ENCODE measurements at places on chromosomes 7 and 10.

DNA sequence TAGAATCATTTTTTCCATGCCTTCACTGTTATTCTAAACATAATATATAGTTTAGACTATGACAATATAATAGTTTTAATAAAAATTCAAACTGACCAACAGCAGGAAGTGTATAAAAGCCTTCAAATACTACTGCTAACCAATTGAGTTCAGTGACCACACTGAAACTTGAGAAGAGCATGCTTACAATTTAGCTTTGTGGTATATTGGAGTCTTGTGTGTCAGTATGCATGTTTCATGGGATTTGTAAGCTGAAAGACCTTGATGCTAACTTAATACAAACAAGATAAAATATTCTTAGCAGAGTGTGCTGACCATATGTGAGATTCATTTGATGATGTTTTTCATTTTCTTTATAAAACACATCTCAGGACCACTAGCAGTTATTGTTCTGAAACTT, 395.5 kb downstream of the SUGCT start:
- DNase-seq, result no peak

- DNase-seq, result peak; percentile 24
These were observed 452 bp upstream of the TMEM140 start for GRCh38 chr7:135147341-135147898.

DNA sequence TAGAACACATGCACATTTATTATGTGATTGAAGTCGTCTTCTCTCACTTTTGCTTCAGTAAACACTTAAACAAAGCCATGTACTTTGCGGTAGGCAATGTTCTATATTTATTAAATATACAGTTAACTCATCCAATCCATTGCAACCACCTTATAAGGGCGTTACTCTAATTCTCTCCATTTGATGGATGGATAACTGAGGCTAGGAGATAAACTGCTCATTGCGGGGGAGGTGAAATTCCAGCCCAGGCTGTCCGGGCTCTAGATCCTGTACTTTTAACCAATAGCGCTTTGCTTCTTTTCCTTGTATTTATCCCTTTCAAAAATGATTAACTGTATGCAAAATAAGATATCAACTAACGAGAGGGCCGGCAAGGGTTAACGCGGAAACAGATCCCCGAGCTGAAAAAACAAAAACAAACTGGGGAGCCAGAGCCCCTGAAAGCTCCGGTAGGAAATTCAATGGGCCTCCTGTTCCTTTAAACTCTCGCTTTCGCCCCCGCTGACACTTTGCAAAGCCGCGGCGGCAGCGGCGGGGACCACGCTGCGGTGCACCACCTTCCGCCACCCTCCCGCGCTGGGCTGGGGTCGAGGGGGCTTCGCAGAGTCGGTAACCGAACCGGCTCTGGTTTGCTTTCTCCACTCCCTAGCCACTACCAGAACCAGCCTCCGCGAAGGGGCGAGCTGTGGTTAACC, 1.0 kb upstream of the PLXDC2 start:
- no peak for DNase-seq

DNA sequence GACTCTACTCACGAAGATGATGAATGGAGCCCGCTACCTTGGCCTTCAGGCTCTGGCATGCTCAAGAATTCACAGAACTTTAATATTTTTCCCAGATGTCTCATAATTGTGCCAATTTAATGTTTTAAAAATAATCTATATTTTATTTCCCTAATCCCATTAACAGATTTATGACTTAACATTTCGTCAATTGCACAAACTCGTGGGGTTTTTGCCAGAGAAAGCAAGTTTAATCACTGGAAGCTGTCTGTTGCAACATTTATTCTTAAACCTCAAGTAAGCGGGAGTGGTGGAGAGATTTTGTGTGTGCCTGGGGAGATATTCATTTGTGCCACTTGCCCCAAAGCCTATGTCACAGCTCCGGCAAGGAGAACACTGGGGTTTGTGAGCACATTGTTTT, 117.9 kb downstream of the TEX36 start:
- DNase-seq, result no peak

DNA sequence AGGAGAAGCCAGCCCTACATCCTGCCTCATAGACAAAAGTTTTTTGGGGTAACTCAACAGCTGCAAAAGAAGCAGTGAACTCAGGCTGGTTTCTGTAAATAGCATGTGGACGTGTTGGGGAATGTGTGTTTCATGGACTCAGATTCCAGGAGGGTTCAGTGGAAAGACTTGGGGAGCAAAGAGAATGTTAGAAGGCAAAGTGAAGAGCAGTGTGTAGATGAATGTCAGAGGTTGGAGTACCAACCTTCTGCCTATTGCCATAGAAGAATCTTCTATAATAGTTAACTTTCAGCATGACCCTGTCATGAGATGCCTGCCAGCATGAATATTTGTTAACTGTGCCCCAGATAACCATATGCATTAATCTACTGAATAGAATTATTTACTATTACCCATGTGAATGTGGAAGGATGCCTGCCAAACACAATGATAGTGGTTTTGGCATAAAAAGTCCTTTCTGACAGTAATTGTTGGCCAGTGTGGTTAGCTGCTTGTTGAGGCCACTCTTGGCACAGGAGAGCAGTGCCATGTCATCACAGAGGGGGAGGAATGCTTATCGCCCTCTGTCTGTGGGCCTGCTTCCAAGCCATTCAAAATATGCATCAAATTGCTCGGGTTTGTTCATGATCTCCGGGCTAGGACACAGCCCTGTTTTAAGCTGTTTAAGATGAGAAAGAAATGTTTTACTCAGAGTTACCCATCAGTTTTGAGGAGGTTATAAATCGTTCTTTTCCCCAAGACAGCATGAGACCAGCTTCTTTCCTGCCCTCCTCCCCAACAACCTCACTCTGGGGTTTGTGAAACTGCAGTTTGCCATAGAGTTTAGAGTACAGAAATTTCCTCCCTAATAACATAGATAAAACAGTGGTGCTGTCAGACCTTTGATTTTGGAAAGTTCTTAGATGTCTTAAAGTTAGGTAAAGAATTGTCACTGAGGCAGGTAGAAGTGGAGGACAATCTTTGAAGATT, 165.3 kb downstream of the WNT2 start:
- DNase-seq, result no peak

- DNase-seq, result no peak
These were observed 151.1 kb downstream of the DKK1 start for GRCh38 chr10:52465202-52465601.

DNA sequence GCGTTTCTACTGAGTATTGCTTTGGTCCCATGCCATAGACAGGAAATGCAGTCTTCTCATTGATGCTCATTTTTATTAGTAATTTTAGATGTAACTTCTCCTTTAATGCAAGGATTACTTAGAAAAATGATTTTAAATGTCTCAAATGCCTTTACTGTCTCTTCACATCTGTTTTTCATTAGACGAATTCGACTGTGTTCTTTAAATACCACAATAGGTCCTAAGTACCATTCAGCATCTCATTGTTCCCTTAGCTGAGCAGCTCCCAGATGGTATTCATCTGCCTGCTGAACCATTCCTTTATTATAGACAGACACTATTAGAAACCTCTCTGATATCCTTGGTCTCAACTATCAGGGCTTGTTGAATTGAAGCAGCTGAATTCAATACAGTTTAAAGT, 113.6 kb downstream of the LSMEM1 start:
- DNase-seq, result no peak

DNA sequence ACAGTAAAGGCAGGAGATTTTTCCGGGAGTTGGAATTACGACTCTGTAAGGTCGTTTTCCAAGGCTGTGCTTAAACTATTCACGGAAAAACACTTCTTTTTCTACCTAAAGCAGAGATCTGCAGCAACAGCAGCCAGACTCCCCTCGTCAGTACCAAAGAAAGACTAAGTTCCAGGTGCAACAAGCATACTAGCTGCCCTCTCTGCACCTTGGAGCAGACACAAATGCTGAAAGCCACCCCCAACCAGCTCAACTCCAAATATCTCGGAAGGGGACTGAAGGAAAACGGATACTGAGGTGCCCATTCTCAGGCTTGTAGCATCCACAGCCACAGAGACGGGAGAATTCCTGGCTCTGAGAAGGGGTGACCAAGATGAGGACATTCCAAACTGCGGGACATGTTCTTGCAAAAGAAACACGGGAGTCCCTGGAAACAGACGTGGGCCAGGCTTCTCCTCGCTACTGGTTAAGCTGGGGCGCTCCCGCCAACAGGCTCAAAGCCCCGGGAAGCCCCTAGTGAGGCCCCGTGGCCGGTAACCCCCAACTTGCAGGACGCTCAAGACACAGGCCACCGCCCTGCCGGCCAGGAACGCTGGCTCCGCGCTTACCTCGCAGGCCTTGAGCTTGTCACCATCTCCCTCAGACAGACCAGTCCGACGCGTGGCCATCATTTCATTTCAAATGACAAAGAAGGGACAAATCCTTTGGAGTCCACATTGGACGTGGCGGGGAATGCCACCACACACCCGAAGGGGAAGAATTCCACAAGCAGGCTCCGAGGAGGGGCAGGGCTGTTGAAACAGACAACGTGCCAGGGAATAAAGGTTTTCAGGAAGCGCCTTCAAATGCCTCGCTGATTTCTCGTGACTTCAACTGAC, 2.2 kb downstream of the ARHGAP21 start:
- no peak for DNase-seq

GRCh38 chr10:112687647-112688046, 240.6 kb downstream of the VTI1A start:
- no peak for DNase-seq

- no peak for DNase-seq
These were observed 277.6 kb upstream of the NRP1 start for GRCh38 chr10:33612116-33612515.

- DNase-seq, result no peak
These were observed 21.0 kb upstream of the CH25H start for GRCh38 chr10:89228146-89228545.

GRCh38 chr7:44477063-44477830, 13.2 kb downstream of the NUDCD3 start:
- peak; percentile 71 for DNase-seq

DNA sequence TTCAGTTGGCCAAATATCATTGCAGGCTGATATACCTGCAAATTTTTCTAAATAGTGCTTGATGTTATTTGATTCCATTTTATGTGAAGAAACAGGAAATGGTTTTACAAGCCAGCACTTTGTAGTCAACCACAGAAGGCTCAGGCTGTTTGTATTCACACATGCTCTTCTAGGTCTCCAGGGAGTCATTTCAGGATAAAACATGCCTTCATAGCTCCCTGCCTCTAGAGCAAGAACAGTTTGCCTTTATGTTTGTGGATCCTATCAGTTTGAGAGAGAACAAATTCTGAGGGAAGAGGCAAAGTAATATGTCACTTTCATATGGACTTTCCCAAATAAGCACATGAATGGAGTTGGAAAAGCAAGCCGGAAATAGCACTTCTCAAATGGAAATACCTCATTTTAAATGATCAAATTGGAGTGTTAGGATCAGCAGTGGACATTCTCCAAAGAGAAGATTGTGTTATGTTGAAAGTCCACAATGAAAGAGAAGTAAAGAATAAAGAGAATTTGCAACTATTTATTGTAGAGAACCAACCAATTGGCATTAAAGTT, 277.6 kb downstream of the KCND2 start:
- DNase-seq, result no peak

DNA sequence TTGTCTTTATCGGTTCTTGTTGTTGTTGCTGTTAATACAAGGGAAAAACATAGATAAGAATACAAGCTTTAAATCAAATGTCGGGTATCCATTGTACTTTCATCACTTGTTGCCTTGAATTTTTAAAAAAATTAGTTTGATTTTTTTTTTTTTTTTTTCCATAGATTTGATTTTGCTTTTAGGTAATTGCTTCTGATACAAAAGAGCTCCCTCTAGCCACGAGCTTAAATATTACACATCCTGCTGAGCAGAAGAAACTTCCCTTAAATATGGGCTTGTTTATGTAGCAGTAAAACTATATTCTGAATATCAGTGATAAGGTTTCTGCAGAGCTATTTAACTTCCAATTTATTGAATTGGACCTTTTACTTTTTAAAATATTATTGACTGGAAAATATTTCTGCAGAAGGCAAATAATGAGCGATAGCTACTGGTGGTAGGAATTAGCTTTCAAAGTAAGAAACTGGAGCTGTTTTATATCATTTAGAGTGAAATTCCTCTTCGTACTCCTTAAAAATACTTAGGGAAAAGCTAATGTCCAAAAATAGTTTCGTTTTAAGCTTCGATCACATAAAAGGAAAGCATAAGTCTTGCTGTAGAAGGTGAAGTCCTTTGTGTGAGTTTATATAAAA, 216.9 kb downstream of the POLR1F start:
- peak; percentile 12 for DNase-seq

DNA sequence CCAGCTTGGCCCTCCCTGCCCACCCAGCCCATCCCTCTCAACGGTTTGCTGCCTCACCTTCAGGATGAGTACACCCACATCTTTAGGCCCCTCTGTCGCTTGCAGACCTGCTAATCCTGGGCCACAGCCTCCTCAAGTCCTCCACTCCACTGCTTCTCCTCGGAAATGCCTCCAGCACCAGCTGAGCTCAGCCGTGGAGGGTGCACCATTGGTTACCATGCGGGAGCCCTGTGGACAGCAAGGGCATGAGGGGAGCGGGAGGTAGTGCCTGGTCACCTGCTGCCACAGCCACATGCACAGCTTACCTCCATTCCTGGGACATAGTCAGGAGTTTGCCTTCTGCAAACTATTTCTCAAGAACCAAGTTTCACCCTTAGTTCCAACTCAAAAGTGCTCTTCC, 286.3 kb upstream of the ZMIZ1 start:
- DNase-seq, result no peak

- DNase-seq, result no peak
These were observed 145.8 kb downstream of the DNAJB6 start for GRCh38 chr7:157482517-157483087.

DNA sequence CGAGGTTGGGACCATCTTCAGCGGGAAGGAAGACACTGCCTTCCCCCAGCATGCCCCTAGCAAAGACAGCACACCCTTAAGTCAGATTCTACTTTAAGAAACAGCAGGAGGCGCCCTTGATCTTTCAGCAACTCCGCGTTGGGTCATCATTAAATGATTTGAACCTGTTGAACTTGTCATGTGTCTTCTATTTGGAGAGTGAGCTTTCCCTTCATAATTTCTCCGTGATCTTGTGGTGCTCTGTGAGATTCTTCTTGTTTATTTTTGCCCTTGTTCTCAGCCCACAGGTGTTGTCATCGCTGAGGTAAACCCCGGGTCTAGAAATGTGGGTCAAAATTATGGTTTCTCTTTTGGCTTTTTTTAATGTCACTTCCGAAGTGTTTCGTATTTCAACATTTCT, 49.5 kb upstream of the PITRM1 start:
- DNase-seq, result no peak

DNA sequence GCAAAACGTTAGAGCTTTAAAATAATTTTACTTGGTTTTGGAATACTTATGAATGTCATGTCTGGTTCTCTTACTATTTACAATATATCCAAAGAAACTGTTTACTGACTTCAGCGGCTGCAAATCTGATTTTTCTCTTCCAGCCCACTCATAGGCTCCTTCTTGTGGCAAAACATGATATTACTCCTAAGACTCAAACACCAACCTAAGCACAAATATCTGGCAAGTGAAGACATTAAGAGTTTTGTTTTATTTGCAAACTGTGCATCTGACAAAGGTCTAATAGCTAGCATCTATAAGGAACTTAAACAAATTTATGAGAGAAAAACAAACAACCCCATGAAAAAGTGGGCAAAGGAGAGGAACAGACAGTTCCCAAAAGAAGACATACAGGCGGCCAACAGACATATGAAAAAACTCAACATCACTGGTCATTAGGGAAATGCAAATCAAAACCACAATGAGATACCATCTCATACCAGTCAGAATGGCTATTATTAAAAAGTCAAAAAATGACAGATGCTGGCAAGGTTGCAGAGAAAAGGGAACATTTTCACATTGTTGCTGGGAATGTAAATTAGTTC, 20.3 kb upstream of the GJC3 start:
- no peak for DNase-seq

- no peak for DNase-seq
These were observed 1.5 kb downstream of the MKX start for GRCh38 chr10:27743877-27744801.
